Right renal pelvis (tissue), 4 donors: ENCODE measurements at places on chromosomes 7 and 10.

GRCh38 chr10:11678074-11678793, 63.9 kb upstream of the ECHDC3 start:
- no peak for DNase-seq

- DNase-seq, result no peak
These were observed 60.7 kb upstream of the TM9SF3 start for GRCh38 chr10:96647466-96647865.

GRCh38 chr10:86657396-86658011, 3.2 kb downstream of the OPN4 start:
- DNase-seq, result no peak

DNA sequence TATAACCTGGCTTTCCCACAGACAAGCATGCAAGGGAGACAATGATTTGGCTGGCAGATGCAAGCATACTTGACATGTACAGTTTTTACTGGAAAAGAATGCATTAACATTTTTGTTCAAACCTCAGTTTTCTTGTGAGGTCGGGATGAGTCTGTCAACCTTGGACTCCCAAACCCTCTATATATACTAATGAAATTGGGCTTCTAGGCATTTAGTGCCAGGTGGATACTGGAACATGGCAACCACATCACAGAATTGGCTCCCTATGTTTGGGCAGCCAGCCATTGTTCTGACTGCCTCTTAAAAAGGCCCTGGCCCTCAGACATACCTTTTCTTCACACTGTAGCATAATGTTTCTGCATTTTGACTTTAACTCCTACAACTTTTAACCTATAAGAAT, 39.1 kb downstream of the CDK6 start:
- DNase-seq, result no peak

DNA sequence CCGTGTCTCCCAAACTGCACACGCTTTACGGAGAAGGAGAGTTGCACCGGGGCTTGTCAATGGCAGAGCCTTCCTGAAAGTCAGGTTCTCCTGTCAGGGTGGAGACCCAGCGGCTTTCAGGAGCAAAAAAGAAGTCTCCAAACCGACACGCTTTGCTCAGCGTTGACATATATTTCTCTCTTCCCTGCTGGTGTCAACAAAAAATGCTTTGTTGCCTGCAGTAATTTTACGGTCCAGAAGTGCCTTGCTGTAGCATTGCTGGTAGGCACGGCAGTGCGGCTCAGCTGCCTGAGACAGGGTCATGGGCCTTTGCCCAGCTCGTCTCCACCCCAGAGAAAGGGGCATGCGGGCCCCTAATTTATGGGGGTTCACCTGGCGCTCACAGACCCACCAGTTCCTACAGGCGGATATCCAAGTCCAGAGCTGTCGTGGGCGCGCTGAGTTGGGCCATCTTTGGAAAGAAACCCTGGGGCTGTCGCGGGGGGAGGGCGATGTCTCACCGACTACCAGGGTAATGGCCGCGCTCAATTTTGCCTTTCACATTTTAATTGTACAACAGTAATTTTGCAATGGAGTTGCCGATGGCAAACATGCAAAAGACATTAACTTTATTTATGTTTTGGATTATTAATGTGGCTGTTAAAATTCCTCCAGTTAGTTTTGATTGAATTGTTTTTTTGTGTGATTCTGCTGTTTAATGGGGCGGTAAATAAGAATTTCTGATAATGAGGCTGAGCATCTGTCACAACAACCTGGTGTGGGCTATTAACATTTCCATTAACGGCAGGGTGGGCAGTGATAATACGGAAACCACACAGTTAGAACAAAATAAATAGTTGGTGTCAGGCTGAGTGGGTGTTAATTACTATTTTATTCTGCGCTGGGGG, 478.2 kb upstream of the FOXK1 start:
- DNase-seq, result no peak

DNA sequence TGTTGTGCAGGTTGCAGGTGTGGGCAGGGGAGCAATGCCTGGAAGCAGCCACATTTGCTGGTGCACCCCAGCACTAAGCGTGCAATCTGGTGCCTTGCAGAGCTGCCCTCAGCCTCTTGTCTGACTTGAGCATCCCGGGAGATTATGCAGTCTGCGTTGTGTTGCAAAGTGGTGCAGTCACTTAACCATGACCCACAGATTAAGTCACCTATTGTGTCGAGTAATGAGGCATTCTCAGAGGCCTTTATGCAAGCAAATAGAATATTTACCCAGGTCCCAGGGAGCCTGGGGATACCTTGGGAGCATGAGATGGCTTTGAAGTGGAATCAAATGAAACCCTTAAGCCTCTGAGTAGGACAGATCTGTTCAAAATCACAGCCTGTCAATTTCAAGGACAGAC, 529.0 kb downstream of the TYW1 start:
- DNase-seq, result no peak

- DNase-seq, result no peak
These were observed 72.4 kb downstream of the LMBR1 start for GRCh38 chr7:156820445-156821063.

DNA sequence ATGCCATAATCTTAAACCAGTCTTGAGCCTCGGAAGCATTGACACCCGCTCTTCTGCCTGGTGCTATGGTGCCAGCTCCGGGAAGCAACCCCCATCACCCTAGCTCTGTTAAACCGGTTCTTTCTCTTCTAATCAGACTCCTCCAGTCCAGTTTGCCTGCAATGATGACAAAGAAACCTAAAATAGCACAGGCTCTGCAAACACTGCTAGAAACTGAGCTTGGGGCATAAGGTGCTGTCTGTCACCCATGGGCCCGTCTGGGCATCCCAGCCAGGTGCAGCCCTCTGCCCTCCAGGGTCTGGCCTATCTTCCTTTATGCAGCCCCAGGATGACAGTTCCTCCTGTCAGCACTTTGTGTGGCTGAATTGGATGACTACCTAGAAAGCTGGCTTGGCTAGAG, 14.2 kb upstream of the CAMK2G start:
- no peak for DNase-seq

- no peak for DNase-seq
These were observed 68.3 kb upstream of the FAM171A1 start for GRCh38 chr10:15439341-15439842.

DNA sequence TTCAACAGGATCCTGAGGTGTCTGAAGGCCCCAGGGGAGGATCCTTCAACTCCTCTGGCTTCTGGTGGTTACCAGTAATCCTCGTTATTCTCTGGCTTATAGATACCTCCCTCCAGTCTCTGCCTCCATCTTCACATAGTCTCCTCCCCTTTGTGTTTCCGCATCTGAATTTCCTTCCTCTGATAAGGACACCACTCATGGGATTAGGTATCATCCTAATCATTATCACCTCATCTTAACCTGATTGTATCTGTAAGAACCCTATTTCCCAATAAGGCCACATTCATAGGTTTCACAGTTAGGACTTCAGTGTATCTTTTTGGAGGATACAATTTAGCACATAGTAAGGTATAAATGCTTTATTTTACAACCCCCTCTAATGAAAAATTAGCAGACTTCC, 1189.2 kb downstream of the CNTNAP2 start:
- DNase-seq, result no peak

GRCh38 chr10:75508239-75508813, 76.9 kb downstream of the LRMDA start:
- no peak for DNase-seq
